Body of pancreas (tissue), 4 donors: ENCODE measurements at places on chromosomes 7 and 10. TPM values are rescaled to one million over a fixed set of nuclear protein-coding genes. Genes with fewer than 3 reads are reported as not detected.

DNA sequence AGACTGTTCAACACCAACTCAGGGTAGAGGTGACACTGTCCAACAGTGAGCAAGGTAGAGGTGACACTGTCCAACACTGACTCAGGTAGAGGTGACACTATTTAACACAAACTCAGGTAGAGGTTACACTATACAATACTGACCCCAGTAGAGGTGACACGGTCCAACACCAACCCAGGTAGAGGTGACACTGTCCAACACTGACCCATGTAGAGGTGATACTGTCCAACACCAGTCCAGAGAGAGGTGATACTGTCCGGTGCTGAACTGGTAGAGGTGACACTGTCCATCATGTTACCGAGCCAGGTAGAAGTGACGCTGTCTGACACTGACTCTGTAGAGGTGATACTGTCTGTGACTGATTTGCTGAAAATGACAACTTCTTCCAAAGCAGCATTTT is 102.4 kb downstream of the GATA3 start:
- DNase-seq, result no peak

DNA sequence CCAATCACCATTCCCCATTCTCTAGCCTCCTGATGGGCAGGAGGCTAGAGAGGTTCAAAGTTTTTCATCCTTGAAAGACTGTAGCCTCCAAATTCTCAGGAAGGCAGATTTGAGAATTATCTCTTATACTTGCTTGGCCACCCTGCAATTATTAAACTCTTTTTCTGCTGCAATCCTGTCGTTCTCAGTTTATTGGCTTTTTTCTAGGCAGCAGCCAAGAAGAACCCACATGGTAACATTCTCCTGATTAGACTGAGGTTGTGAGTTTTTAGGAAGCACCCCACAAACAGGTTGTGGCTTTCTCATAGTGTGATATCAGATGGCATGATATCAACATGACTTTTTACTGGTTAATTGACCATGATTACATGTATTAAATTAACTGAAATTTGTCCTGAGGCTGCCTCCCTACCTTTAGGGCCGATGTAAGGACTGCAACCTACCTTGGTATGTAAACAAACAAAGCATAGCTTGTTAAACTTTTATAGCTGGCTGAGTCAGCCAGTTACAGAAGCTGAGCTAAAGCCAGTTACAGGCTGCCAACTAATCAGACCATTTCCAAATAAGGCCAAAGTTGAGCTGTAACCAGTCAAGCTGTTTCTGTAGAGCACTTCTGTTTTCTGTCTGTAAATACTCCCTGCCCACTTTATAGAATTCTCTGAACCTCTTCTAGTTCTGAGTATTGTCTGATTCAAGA is 3.2 kb upstream of the ZNF248 start:
- no peak for DNase-seq

- DNase-seq, result no peak
Measured at GRCh38 chr10:90966146-90966545, 45.3 kb upstream of the ANKRD1 start.

- no peak for DNase-seq
Measured at GRCh38 chr7:103143868-103144267, 5.0 kb downstream of the NAPEPLD start.

- no peak for DNase-seq
Measured at GRCh38 chr7:136336932-136337331, 359.8 kb upstream of the MTPN start.

DNA sequence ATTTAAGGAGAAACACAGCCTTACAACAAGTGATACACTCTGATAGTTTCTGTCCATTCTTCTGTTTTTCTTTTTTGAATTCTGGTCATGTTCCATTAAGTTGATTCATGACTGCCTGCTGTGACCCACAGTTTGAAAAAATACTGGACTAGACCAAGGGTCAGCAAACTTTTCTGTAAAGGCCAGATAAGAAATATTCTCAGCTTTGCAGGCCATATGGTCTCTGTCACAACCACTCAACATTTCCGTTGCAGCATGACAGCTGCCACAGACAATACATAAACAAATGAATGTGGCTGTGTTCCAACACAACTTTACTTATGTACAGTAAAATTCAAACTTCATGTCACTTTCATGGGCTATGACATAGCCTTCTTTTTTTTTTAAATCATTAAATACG is 156.7 kb downstream of the PLXNA4 start:
- no peak for DNase-seq

STEAP1 gene
- total RNA-seq, result 3.0 TPM

- no peak for DNase-seq
Measured at GRCh38 chr10:49585387-49585786, 24.7 kb upstream of the SLC18A3 start.

DNA sequence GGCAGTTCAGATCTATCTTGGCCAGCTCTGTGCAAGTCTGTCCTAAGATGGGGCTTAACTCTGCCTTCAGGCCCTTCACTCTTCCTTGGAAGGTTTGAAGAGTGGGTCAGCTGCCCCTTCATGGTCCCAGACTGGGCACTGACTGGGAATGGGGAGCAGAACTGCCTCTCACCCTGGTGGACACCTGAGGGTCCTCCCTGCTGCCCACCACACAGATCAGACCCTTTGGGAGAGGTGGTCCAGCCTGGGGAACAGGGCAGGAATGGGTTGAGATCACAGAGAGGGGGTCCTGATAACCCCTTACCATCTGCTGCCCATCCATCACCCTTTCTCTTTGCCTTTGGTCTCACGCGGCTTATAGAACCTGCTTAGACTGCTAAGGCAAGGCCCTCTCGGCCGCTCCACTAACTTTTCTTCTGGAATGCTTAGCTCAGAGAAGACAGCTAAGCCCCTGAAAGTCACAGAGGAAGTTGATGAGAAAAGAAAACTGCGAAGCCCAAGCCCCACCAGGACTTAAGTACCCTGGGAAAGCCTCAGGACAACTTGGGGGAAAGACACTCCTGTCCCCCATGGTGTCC is 402 bp upstream of the CDHR1 start:
- no peak for DNase-seq

DNA sequence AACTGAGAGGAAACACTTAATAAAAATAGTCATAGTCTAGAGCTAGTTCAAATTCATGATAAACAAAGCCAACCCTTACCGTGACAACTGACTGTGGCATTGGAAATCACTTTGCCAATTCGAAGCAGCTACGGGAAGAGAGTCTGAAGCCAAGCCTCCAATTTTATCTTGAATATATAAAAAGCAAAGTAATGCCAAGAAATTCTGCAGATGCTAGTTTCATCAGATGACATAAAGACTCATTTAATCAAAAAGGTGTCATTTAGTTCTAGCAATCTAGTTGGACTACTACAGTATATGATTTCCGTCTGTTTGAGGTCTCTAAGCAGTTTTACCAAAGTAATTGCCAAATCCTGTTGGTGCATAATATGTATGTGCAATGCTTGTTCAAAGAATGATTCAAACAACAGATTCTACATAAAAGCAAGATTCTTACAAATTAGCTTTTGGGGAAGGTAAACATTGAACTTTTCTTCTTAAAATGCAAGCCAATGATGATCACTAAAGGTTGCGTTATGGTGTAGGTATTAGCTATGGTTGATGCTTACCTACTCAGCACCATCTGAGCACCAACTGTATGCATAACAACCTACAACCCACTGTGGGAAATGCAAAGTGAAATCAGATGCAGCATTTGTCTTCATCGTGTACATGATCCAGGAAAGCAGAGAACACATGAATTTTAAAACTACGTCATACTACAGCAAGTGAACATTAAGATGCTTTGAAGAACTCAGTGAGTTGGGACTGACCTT is 2.8 kb downstream of the FAM171A1 start:
- no peak for DNase-seq

GRCh38 chr7:10474048-10474447 is 499.6 kb upstream of the PHF14 start:
- DNase-seq, result no peak
